Forelimb muscle (tissue), 1 donor: ENCODE measurements at places on chromosomes 1 and 21. TPM values are rescaled to one million over a fixed set of nuclear protein-coding genes. Genes with fewer than 3 reads are reported as not detected.

S100A3 gene
- polyA plus RNA-seq, result 0.77 TPM

BLACAT1 gene
- polyA plus RNA-seq, result not detected

ITGB2 gene
- polyA plus RNA-seq, result 11.2 TPM

- DNase-seq, result no peak
These were observed 37.0 kb upstream of the PUM1 start for GRCh38 chr1:31102501-31102950.

GRCh38 chr1:240309769-240310168 lies 218.1 kb downstream of the FMN2 start:
- no peak for DNase-seq

- DNase-seq, result no peak
These were observed 251.2 kb downstream of the TRABD2B start for GRCh38 chr1:47745715-47746609.

DNA sequence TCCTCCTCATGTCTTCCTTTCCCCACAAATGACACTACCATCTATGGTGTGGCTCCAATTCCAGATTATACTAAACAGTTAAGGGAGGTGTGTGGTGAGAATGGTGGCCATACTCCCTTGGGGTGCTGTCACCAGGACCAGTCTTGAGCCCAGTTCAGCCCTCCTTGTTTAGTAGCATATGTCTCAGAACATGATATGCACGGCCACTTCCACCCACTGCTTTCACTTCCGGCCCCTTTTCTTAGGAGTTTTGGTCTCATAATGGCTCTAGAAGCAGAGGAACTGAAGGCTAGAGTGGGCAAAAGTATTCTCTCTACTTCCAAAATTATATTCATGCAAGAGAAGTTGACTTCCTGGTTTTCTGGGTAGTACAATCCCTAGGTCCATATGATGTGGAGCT lies 45.3 kb upstream of the CACNA1E start:
- DNase-seq, result no peak
